ENCODE measurements at places on chromosomes 16 and 17.

- no peak for DNase-seq
These were observed 367.1 kb downstream of the SOX9 start for GRCh38 chr17:72487731-72488494.

- DNase-seq: no peak
These were observed 77.7 kb downstream of the KLHDC4 start for GRCh38 chr16:87687998-87688529.

DNA sequence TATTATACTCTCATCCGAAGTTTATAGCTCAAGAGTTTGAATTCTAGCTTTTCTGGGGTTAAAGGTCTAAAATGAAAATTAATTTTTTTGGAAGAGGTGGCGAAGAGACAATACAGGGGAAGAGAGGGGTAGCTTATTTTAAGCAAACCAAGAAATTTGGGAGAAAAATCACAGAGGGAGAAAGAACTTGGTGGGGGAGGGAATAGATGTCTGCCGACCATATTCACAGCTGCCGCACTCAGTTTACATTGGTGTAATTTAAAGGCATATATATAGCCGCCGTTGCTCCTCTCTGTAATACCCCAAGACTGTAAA is 6.5 kb upstream of the ZFHX3 start:
- no peak for DNase-seq

DNA sequence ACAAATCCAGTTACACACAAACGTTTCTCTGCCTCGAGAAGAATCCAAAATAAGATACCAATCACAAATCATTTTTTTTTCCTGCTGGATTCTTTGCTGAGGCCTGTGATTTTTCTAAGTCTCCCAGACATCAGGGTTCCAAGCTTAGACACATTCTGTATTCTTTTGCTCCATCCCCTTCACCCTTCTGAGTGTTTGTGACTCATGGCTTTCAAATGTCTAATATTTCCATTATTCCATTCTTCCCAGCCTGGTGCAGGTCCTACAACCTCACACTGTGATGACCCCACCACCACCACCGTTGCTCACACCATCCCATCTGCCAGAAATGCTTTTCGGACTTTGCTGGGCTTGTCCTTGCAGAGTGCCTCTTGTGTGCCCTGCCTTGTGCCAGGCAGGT is 480.1 kb downstream of the SOX9 start:
- DNase-seq: no peak

Data from stimulated activated CD4-positive, alpha-beta T cell treated with anti-CD3 and anti-CD28 coated beads, Interleukin-2, amount 100 ng/mL, for 24 hours (primary cell).